ENCODE measurements at places on chromosomes 11 and 22.

DNA sequence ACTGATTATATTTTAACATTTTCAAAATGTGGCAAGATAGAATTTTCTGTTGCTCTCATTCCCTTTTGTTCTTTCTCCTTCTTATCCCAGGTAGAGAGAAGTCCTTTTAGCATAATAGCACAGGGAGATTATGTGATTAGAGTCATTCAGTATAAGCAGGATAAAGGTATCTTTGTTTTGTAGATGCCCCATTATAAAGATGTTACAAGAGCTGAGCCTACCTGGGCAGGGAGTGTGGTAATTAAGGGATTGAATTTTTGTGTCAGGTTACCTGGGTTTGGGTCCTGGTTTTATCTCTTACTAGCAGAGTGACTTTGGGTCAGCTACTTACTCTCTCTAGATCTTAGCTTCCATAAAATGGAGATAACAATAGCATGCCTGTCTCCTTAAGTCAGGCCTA lies 536.5 kb downstream of the TMEM135 start:
- DNase-seq: no peak

GRCh38 chr22:47247579-47248240 lies 485.3 kb downstream of the TBC1D22A start:
- DNase-seq: no peak

GRCh38 chr11:118435290-118435892 lies 901 bp upstream of the KMT2A start:
- DNase-seq: no peak

DNA sequence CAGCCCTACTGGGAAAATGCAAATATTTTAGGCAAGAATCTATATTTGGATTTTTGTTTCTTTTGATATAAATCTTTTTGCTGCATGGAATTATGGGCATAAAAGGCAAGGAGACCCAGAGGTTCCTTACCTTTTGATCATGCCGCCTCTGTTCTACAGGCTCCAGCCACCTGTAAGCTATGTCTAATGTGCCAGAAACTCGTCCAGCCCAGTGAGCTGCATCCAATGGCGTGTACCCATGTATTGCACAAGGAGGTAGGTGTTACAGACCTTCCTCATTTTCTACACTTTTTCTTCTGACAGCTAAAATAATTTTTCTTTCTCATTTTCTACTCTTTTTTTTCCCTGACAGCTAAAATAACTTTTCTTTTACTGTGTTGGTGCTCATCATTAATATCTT lies 8.2 kb upstream of the BACE1-AS start:
- DNase-seq: no peak

DNA sequence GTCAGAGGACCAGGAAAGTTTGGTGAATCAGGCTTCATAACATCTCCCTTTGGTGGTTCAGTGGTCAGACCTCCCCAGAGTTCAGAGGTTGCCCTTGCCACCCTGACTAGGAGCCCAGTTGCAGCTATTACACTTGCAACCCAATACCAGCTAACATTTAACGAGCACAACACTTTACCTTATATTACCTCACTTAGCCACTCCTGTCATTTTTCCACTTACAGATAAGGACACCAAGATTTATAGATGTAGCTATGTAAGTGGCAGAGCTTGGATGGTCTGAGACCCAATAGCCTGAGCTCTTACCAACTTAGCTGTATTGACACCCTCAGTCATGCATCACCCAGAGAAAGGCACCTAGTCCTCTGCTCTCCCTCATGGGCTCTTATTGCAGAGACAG lies 234.7 kb downstream of the INSC start:
- no peak for DNase-seq
